Activated naive CD4-positive, alpha-beta T cell treated with anti-CD3 and anti-CD28 coated beads, Interleukin-2, amount 50 U/mL, for 16 hours (primary cell): ENCODE measurements at places on chromosomes 7 and 10.

- no peak for DNase-seq
Observed at GRCh38 chr7:97307521-97308108, 190.1 kb downstream of the SDHAF3 start.

DNA sequence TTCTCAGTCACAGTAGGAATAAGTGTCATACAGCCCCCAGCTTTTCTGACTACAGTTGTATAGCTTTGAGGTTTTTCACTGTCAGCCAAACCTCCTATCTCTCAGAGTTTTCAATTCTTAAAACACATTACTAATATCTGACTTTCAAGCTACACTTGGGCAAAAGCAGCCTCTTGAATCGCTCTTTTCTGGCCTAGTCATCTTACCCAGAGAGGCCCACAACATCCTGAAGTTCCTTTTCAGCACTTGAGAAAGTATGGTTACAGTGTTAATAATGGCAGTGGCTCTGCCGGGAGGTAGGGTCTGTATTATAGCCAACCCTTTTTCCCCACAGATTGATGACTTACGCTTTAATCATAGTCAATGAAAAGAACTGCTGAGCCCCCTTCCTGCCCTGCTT, 181.0 kb downstream of the LRRC4 start:
- no peak for DNase-seq

DNA sequence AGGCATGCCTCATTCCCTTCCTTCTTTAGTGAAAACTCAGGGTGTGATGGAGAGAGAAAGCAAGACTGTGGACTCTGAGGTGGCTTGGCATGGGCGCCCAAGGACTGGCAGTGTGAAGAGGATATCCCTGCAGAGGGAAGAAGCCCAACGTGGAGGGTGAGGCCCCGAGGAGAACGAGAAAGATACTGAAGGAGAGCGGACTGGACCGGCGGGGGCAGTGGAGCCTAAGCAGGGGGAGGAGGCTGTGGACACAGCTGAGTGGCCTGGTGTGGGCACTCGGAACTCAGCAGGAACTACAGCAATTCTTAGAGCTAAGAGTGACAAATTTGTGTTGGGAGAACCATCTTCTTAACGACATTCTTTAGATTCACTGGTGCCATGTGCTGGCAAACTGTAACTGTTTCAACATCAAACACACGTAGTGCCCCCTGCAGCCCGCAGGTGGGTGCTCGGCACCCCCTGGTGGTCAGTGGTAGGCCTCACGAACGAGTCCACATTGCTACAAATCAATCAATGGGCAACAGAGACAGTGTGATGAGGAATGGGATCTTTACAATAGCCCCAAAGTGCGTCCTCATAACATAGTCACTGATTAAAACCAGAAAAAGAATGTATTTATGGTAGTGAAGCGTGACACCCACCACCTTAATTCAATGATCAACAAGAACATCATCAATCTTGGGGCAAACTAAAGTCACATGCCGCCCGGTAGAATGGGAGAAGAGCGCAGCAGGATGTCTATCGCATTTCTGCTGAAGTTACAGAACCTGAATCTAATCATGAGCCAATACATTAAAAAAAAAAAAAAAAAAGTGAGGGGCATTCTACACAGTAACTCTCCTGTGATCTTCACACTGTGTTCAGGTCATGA, 2.0 kb upstream of the SFTPA1 start:
- DNase-seq, result peak; percentile 45

- DNase-seq, result no peak
Observed at GRCh38 chr10:46540412-46541016, 15.9 kb downstream of the GPRIN2 start.

DNA sequence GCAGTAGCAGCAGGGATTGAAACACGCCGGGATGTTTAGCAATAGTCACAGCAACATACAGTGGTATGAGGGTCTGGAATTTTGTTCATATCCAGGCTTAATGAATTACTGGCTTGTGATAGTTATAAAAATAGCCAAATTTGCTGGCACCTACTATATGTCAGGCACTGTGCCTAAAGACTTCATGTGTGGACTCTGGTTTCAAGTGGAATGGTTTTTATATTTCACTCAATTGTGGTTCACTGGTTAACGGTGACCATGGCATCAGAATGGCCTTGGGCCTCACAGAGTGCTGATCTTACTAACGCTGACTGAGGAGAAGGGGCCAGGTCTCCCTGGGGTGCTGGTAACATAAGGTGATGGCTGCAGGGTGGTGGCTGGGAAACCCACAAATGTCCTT, 55.7 kb downstream of the CELF2 start:
- DNase-seq, result no peak

- DNase-seq, result peak; percentile 69
Observed at GRCh38 chr10:31133792-31134310, 102.2 kb upstream of the ZNF438 start.

DNA sequence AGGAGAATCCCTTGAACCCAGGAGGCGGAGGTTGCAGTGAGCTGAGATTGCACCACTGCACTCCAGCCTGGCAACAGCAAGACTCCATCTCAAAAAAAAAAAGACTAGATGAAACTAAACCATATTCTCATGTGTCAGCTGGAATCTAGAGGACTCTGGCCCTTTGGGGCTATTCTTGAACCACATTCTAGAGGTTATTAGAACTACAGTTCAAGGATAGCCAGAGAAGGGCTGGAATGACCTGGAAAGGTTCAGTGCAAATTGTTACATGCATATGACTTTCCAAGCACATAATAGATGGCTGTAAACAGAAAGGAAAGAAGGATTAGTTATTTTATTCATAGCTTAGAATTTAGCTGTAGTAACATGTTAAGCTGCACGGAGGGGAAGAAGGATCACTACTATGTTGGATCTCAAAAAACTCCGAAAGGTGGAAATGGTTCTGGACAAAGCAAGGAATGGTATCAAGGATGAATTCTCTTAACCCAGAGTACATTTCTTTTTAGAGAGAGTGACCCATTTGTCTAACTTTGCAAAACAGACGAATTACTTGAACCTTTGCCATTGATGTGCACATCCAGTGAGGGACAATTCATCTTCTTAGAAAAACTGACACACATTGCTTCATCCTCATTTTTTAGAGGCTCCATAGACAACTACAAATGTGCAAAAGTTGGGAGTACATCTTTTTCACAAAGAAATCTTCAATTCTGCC, 124.0 kb upstream of the SAMD8 start:
- no peak for DNase-seq

DNA sequence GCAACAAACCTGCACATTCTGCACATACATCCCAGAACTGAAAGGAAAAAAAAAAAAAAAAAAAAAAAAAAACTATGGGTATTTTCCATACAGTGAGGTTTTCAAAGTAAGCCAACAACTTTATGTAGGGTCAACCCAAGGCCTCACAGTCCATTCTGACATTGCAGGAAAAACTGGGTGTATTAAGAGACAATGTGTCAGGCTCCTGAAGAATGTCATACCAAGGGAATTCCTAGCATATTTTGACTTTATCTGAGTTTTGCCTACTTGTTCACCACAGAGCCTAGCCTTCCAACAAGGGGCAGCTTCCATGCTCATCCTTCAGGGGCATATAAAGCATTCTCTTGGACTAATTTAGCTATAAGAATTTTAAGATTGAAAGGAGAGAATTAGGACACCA, 368.9 kb downstream of the PLXDC2 start:
- no peak for DNase-seq
